ENCODE measurements at places on chromosomes 5 and 9. TPM values are rescaled to one million over a fixed set of nuclear protein-coding genes. Genes with fewer than 3 reads are reported as not detected.

PCDH12 gene
- polyA plus RNA-seq, result 1.6 TPM

PCDHA8 gene
- 0.40 TPM for polyA plus RNA-seq

CDKN2B-AS1 gene
- 0.92 TPM for polyA plus RNA-seq

WDR70 gene
- polyA plus RNA-seq, result 15.2 TPM

CNTNAP3B gene
- 2.7 TPM for polyA plus RNA-seq

SLC35D2 gene
- polyA plus RNA-seq, result 13.9 TPM

OR1Q1 gene
- polyA plus RNA-seq, result not detected

SOX30 gene
- not detected for polyA plus RNA-seq

GHR gene
- 1.2 TPM for polyA plus RNA-seq

TAF11L10 gene
- polyA plus RNA-seq, result not detected

ARL14EPL gene
- polyA plus RNA-seq, result not detected

LCN2 gene
- 75.1 TPM for polyA plus RNA-seq

GRM6 gene
- polyA plus RNA-seq, result not detected

NEUROG1 gene
- not detected for polyA plus RNA-seq

KCNMB1 gene
- polyA plus RNA-seq, result 0.61 TPM

FAM151B gene
- polyA plus RNA-seq, result 0.49 TPM

TSLP gene
- 0.11 TPM for polyA plus RNA-seq

FAM200C gene
- 2.5 TPM for polyA plus RNA-seq

DIPK1B gene
- 13.2 TPM for polyA plus RNA-seq

NIPAL4 gene
- 0.07 TPM for polyA plus RNA-seq

ZBTB34 gene
- polyA plus RNA-seq, result 1.3 TPM

IL5 gene
- not detected for polyA plus RNA-seq

SARDH gene
- polyA plus RNA-seq, result 18.5 TPM

WWC1 gene
- polyA plus RNA-seq, result 38.5 TPM

Measured in pancreas (tissue), 10 donors.